ENCODE measurements at places on chromosomes 6 and 20. TPM values are rescaled to one million over a fixed set of nuclear protein-coding genes. Genes with fewer than 3 reads are reported as not detected.

Gene BHLHE23
- total RNA-seq: not detected

Gene LY6G6C
- total RNA-seq: not detected

Gene POPDC3
- total RNA-seq: 26.4 TPM

Gene SAMD3
- not detected for total RNA-seq

Gene ARMC2
- 2.8 TPM for total RNA-seq

Gene GHRH
- not detected for total RNA-seq

Gene HLA-DRB5
- total RNA-seq: not detected

Gene GJA10
- total RNA-seq: not detected

Gene LST1
- not detected for total RNA-seq

Gene THBS2
- not detected for total RNA-seq

Gene MATN4
- total RNA-seq: 0.06 TPM

Gene FAM184A
- not detected for total RNA-seq

Gene SLC35D3
- 0.05 TPM for total RNA-seq

Gene MAS1L
- not detected for total RNA-seq

Gene HLA-DOB
- total RNA-seq: 0.19 TPM

Gene MDN1
- 13.0 TPM for total RNA-seq

Gene PTPN1
- total RNA-seq: 38.7 TPM

Gene SLC17A4
- total RNA-seq: not detected

Gene SLA2
- not detected for total RNA-seq

Gene TMC2
- total RNA-seq: not detected

Gene CRISP1
- total RNA-seq: not detected

Gene UBR2
- total RNA-seq: 7.0 TPM

Gene HLA-DQB1
- not detected for total RNA-seq

Gene HLA-DRA
- not detected for total RNA-seq

Gene ANGPT4
- total RNA-seq: 0.01 TPM

Gene SPINT3
- total RNA-seq: not detected

Gene CRISP2
- total RNA-seq: not detected

Gene GFOD1
- total RNA-seq: 2.0 TPM

Gene CENPQ
- total RNA-seq: 7.4 TPM

Gene BTN3A1
- 3.7 TPM for total RNA-seq
